Activated CD4-positive, alpha-beta T cell treated with anti-CD3 and anti-CD28 coated beads, Interleukin-2, amount 10 ng/mL, durations not matched to agents 24 days and 14 days (primary cell): ENCODE measurements at places on chromosomes 12 and 14. TPM values are rescaled to one million over a fixed set of nuclear protein-coding genes. Genes with fewer than 3 reads are reported as not detected.

The SLC16A7 gene
- total RNA-seq = 43.7 and 44.2 TPM in 2 replicates

The RTL1 gene
- total RNA-seq = not detected in 2 replicates

The NPFF gene
- 0.57 TPM in 1 of 2 replicates, not detected in the other for total RNA-seq

The TEX52 gene
- 0.17 TPM in 1 of 2 replicates, not detected in the other for total RNA-seq

DNA sequence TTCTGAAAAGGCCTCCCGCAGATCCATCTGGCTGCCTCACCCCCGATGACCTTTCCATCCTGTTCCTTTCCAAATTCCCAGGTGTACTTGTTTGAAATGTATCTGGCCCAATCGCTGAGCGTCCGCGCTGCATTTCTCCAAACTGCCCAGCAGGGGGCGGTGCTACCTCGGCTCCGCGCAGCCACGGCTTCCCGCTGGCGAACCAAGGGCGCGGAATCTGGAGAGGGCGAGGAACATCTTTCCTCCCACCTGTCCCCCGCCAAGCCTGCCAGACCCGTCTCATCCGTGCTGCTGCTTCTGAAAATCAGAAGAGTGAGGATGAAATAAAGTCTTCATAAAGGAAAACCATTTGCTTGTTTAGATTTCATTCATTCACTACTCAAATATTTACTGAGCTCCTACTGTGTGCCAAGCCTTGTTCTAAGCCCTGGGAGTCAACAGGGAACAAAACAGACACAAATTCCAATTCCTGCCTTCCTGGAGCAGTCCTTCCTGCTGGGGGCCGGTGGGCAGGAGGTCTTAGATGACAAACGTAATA lies 16.8 kb upstream of the MYL2 start:
- no peak overlapping the region for H3K4me3 ChIP-seq
- no peaks in the 10 kb centered on the region for H3K4me1 ChIP-seq
- H3K36me3 ChIP-seq = no peaks in the 10 kb centered on the region
- no peak overlapping the region for H3K27ac ChIP-seq
- H3K27me3 ChIP-seq = peaks cover 8% of the 10 kb centered on the region

The FAM186B gene
- total RNA-seq = 0.16 and 0.33 TPM in 2 replicates

DNA sequence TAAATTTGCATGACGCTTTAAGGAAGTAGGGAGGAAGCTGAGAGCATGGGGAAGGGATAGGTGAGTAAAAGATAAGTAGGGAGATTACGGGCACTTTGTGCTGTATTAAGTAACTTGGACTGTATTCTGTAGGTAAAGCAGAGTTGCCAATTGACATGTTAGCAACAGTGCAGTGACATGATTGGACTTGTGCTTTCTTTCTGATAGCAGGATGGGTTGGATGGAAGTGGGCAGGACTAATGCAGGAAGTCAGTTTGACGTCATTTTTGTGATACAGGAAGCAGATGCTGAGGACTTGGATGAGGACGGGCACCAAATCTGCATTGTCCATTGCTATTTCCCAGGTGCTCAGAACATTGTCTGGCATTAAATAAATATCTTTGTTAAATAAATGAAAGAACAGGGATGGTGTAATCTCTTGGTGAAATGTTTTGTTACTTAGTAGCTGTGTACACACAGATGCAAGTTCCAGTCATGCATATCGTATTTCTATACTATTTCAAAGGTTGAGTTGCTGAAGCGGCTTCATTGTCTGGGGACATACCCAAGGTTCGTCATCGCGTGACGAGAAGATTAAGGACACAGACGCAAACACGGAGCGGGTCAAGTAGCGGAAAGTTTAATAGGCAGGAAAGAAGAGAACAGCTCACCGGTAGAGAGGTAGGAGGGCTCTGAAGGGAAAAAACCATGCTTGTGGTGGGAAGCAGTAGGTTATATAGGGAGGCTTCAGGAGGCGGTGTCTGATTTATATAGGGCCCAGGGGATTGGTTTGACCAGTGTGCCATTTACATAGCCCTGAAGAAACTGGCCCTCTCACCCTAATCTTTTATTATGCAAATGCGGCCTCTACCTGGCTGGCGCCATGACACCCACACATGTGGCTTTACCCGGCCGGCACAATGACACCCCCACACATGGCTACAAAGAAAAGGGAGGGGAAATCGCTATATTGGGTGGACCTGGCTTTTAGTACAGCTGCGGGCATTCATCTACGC lies 30.7 kb downstream of the GUCY2C start:
- no peaks in the 10 kb centered on the region for H3K36me3 ChIP-seq
- no peak overlapping the region for H3K27ac ChIP-seq
- no peak overlapping the region for H3K4me3 ChIP-seq
- DNase-seq = no peak
- peaks cover 15% of the 10 kb centered on the region for H3K27me3 ChIP-seq
- H3K4me1 ChIP-seq = peaks cover 6% of the 10 kb centered on the region

GRCh38 chr14:96098309-96098998 lies 59.3 kb downstream of the C14orf132 start:
- H3K36me3 ChIP-seq = no peaks in the 10 kb centered on the region
- H3K4me3 ChIP-seq = no peak overlapping the region
- H3K4me1 ChIP-seq = no peaks in the 10 kb centered on the region
- no peak for DNase-seq

DNA sequence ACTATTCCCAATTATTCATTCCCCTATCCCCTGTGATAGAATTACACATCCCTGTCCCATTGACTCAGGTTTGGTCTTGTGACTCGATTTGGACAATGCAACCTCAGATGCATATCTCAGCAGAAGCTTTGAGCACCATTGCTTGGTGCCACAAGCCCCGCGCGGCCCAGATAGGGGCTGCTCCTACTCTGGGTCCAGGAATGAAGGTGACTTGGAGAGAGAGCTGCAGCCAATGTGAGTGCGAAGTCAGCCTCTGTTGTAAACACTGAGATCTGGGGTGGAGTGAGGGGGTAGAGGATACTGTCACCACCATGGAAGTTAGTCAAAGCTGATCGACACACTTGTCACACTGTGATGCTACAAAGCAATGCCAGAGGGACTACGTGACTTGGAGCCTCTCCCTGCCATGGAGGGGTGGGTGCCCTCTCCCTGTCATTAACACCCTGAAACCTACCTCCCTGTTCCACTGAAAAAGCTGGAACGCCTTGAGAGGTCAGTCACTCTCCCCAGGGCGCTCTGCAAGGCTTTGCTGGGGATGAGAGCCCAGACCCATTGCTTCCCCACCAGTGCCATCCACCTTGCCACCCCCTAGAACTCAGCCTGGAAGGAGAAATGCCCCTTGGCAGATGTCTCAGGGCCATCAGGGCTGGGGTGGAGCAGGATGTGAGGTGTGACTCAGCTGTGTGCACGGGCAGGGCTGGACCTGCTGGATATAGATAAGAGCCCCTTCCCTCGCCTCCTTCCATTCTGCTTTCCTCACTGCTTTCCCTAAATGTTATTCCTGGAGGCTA lies 6.6 kb upstream of the PLEK2 start:
- no peak overlapping the region for H3K27ac ChIP-seq
- H3K4me3 ChIP-seq = no peak overlapping the region
- H3K36me3 ChIP-seq = no peaks in the 10 kb centered on the region
- peaks cover 8% of the 10 kb centered on the region for H3K27me3 ChIP-seq
- no peak for DNase-seq

GRCh38 chr14:104294983-104295680 lies 156.7 kb downstream of the KIF26A start:
- DNase-seq = no peak
- H3K4me3 ChIP-seq = no peak overlapping the region
- H3K36me3 ChIP-seq = no peaks in the 10 kb centered on the region
- H3K27me3 ChIP-seq = no peaks in the 10 kb centered on the region

DNA sequence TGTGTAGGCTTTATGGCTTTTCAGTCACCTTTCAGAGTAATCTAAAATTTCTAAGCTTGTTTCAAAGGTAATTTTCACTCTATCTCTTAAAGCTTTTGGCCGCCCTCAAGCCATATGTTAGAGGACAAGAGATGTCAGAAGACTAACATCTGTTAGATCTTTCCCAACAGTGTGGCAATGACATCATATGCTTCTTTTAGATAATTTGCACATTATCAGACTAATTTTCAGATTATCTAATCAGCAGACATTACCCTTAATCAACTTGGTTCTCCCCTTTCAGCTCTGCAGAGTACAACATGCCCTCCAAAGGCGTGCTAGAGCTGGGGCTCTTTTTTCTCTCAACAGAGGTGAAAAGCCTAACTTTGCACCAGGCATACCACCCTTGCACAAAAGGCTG lies 207.1 kb downstream of the DPF3 start:
- H3K27ac ChIP-seq = no peak overlapping the region
- H3K36me3 ChIP-seq = peaks cover 3% of the 10 kb centered on the region
- no peak overlapping the region for H3K4me3 ChIP-seq

DNA sequence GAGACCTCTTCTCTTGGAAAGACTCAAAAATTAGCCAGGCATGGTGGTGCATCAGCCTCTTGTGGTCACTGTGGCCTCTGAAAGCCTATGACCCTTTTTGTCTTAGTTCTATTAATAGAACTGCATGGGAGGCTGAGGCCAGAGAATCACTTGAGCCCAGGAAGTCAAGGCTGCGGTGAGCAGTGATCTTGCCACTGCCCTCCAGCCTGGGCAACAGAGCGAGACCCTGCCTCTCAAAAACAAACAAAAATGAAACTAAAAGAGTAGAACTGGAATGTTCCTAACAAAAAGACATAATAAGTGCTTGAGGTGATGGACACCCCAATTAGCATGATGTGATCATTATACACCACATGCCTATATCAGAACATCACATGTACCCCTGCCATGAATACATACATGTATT lies 197.0 kb upstream of the EEA1 start:
- no peaks in the 10 kb centered on the region for H3K4me1 ChIP-seq
- no peak overlapping the region for H3K27ac ChIP-seq
- no peak for DNase-seq
- no peaks in the 10 kb centered on the region for H3K27me3 ChIP-seq

DNA sequence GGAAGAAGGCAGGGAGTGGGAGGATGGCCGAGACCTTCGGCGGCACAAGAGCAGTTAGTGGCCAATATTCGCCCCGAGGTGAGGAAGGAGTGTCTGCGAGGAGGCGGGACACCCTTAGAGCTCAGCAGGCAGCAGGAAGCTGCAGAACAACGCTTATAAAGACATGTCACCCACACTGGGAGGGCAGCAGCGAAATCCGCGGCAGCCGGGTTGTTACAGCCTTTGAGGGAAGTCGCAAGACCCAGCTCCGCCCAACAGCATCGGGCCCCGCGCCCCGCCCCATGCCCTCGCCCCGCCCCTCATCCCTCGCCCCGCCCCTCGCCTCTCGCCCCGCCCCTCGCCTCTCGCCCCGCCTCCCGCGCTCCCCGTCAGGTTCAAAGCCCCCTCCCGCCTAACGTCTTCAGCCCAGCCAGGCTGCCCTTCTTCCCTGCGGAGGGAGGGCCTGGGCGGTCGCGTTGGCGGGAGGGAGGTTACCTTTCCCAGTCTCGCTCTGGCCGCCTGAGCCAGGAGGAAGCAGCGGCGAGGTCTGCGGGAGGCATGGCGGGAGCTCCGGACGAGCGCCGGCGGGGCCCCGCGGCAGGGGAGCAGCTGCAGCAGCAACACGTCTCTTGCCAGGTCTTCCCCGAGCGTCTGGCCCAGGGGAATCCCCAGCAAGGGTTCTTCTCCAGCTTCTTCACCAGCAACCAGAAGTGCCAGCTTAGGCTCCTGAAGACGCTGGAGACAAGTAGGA lies at the start of gene ATP23:
ATP23 (plus strand) TSS at position 403 of the 730 bp plus-strand sequence; CDS start at position 538, 135 bp downstream.
- H3K27me3 ChIP-seq = no peaks in the 10 kb centered on the region
- peak within 1 kb of the TSS; percentile 97 for H3K27ac ChIP-seq
- H3K4me1 ChIP-seq = peaks cover 36% of the 10 kb centered on the region
- peaks cover 3% of the 10 kb centered on the region for H3K36me3 ChIP-seq

The SLC6A15 gene
- not detected in 2 replicates for total RNA-seq

DNA sequence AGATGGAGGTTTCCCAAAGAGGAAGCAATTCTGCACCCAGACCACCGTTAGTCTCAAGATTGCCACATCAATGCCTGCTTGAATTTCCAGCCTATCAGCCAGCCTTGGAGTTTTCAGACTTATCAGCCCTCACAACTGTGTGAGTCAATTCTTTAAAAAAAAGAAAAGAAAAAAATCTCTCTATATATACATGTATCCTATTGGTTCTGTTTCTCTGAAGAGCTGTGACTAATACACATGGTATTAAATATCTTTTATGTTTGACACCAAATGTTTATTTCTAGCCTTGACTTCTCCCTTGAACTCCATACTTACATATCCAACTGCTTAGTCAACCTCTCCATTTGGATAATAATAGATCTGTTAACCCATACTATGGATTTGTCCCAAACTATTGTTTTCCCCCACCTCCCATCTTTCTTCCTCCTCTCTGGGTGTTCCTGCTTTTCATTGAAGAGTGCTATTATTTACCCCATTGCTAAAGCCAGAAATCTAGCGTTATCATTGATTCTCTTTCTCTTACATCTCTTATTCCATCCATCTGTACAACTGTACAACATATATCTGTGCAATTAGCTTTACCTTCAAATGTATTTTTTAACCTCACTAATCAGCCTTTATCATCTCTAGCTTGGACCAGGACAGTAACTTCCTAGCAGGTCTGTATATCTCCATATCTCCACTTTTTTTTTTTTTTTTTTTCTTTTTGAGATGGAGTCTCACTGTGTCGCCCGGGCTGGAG lies 22.7 kb upstream of the EID3 start:
- H3K4me3 ChIP-seq = no peak overlapping the region
- H3K27me3 ChIP-seq = peaks cover 8% of the 10 kb centered on the region
- no peaks in the 10 kb centered on the region for H3K36me3 ChIP-seq
- H3K4me1 ChIP-seq = peaks cover 18% of the 10 kb centered on the region
- no peak for DNase-seq

The TRHDE gene
- not detected in 2 replicates for total RNA-seq

The WNT5B gene
- 0.76 and 0.89 TPM in 2 replicates for total RNA-seq

DNA sequence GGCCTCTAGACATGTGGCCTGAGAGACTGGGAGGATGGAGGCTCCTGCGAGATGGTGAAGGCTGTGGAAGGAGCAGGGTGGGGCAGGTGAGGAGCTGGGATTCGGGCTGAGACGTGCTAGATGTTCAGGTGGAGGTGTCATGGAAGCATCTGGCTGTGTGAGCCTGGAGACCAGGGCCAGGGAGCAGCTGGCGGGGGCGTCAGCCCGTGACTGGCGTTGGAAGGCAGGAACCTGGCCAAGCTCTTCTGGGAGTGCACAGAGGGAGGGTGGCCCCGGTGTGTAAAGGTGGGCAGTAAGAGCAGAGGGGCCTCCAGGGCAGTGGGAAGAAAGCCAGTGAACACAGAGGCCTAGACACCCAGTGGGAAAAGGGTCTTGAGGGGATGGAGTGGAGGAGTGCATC lies 55.1 kb upstream of the RD3L start:
- no peak overlapping the region for H3K4me3 ChIP-seq
- H3K27ac ChIP-seq = no peak overlapping the region
- H3K4me1 ChIP-seq = no peaks in the 10 kb centered on the region
- no peak for DNase-seq
- peaks cover 10% of the 10 kb centered on the region for H3K27me3 ChIP-seq

The SRRM4 gene
- total RNA-seq = not detected in 2 replicates

DNA sequence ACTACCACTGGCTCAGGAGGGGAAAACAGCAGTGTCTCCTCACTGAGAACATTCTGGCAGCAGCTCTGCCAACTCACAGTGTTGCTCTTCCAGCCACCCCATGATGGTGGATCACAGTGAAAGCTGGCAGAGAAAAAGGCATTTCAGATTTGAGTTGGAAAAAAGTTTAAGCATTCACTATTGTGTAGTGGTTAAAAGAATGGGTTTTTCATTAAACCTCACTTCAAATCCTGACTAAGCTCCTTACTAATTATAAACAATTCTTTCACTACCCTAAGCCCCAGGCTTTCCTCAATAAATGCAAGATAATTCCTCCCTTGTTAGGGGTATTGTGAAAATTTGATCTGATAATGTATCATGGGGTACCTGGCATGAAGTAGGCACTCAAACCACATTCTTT lies 518.1 kb downstream of the SNAPC1 start:
- DNase-seq = no peak
- no peaks in the 10 kb centered on the region for H3K36me3 ChIP-seq
- H3K27me3 ChIP-seq = no peaks in the 10 kb centered on the region

GRCh38 chr12:31991146-31991545 lies 31.9 kb downstream of the RESF1 start:
- H3K4me1 ChIP-seq = peaks cover 38% of the 10 kb centered on the region
- peak overlapping the region; percentile 13 for H3K4me3 ChIP-seq
- H3K36me3 ChIP-seq = peaks cover 85% of the 10 kb centered on the region
- no peaks in the 10 kb centered on the region for H3K27me3 ChIP-seq
- DNase-seq = peak; percentile 60

The KRT71 gene
- not detected in 2 replicates for total RNA-seq

The SCNN1A gene
- total RNA-seq = not detected in 2 replicates
